Activated CD8-positive, alpha-beta memory T cell treated with anti-CD3 and anti-CD28 coated beads for 4 hours (primary cell): ENCODE measurements at places on chromosomes 2 and 18.

GRCh38 chr18:21408681-21409080 is 166.6 kb downstream of the GREB1L start:
- no peak for DNase-seq

- DNase-seq, result no peak
Measured at GRCh38 chr2:127735044-127735443, 33.7 kb downstream of the SFT2D3 start.

GRCh38 chr2:121398853-121399252 is 113.9 kb upstream of the TFCP2L1 start:
- no peak for DNase-seq

DNA sequence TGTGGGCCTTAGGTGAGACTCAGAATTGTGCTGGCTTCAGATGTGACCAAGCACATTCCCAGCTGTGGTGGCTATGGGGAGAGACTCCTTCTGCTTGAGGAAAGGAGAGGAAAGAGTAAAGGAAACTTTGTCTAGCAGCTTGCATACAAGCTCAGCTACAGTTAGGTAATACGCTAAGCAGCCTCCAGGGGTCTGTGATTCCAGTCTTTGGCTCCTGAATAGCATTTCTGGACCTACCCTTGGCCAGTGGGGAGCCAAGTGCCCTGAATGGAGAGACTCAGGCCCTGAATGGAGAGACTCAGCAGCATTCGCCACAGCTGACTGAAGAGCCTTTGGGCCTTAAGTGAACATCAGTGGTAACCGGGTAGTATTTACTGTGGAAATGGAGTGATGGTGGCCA is 227.4 kb upstream of the CDH7 start:
- no peak for DNase-seq

- DNase-seq, result no peak
Measured at GRCh38 chr18:51049137-51049536, 19.1 kb downstream of the SMAD4 start.

DNA sequence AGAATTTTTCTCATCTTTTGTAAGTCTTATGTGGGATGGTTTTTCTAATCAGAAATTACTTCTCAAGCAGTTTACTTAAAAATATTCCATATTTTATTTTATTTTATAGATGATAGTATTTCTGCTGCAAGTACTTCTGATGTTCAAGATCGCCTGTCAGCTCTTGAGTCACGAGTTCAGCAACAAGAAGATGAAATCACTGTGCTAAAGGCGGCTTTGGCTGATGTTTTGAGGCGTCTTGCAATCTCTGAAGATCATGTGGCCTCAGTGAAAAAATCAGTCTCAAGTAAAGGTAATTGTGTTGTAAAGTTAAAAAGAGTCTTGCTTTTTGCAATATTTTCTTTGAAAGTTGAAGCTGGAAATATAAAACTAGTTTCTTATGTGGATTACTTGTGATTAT is 76.2 kb downstream of the EML4 start:
- DNase-seq, result no peak

DNA sequence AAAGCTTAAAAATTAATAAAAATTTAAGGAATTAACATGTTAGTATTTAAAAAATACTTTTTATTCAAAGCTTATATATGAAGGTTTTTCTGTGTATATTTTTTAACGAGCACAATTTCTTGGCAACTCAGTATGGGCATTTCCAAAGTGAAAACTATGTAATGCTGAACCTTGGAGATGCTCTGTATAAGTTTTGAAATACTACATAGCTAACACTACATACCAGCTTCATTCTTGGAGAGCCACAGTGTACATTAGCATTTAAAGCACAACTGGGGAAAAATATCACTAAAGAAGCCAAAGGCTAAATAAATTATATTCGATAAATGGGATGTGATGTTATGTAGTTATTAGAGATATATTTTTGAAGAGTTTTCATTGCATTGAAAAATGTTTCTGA is 446.5 kb downstream of the CCDC85A start:
- DNase-seq, result no peak

DNA sequence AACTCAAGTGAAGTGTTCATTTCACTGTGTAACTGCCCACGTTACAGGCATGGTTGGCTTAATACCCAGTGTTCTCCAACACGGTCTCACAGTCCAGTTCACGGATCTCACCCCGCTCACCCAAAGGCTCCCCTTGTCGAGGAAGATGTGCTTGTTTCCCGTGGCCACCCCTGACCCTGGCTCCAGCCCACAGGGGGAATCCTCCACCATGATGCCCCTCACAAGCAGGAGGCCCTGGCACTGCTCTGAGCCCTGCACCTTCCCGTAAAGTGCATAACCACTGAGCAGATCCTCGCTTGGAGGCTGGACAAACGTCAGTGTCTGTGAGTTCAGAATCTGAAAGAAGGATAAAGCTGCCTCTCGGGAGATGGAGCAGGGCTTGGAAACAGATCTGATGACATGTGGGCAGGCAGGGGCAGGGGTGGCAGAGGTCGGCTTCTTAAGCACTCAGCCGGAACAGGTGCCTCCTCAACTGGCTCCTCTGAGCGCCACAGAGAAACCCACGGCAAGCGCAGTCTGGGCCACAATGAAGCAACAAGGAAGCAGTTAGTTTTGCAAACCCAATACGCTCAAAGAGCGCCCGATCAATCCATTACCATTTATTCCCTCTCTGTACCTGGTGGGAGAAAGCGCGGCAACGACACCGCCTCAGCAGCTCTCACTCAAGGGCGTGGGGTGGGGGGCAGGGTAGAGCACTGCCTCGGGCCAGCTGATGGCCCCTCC is 17.6 kb downstream of the HDAC4 start:
- no peak for DNase-seq

GRCh38 chr18:52288403-52289004 is 51.5 kb upstream of the DCC start:
- no peak for DNase-seq

- DNase-seq, result no peak
Measured at GRCh38 chr2:19667085-19667484, 234.7 kb downstream of the TTC32 start.

DNA sequence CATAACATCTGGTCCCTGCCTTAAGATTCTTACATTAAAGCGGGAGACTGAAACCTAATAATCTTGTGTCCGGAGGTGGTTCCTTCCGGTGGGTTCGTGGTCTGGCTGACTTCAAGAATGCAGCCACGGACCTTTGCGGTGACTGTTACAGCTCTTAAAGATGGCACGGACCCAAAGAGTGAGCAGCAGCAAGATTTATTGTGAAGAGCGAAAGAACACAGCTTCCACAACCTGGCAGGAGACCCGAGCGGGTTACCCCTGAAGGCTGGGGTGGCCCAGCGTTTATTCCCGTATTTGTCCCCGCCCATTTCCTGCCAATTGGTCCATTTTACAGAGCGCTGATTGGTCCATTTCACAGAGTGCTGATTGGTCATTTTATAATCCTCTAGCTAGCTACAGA is 122.3 kb upstream of the SIX2 start:
- no peak for DNase-seq

- DNase-seq, result no peak
Measured at GRCh38 chr2:219299372-219299760, 9.8 kb downstream of the PTPRN start.

- no peak for DNase-seq
Measured at GRCh38 chr2:196520605-196521004, 118.9 kb upstream of the CCDC150 start.

- no peak for DNase-seq
Measured at GRCh38 chr18:58756596-58757240, 85.5 kb downstream of the MALT1 start.

GRCh38 chr2:9656270-9656766 is 25.5 kb upstream of the YWHAQ start:
- peak; percentile 14 for DNase-seq

DNA sequence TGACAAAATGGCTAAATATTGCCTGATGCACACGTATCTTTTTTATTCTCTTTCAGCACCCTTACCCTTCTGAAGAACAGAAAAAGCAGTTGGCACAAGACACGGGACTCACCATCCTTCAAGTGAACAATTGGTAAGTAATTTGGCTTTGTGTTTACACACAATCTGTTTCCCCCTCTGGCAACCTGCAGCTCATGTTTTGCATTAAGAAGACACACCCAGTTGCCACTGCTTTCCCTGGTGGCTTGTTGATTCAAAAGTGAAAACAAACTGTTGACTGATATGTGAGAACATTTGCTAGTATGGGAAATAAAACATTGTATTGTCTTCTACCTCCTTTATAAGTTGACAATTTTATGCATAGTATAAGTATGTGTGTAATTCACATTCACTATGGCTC is 113.0 kb downstream of the MEIS1 start:
- DNase-seq, result no peak

DNA sequence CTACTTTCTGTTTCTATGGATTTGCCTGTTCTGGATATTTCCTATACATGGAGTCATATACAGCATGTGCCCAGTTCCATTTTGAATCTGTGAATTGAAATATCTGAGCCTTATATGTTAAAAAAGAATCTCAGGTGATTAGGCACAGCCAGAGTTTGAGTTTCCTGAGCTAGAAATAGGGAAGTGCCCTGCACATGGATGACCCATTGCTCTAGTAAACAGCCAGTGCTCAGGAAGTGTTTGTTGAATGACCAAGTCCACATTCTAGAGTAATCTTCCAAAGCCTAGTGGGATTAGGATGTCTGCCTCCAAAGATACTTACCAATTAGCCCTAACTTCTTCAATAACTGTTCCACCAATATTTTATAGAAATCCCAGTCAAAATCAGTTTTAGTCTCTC is 165.8 kb downstream of the SETBP1 start:
- no peak for DNase-seq

GRCh38 chr2:23988371-23988770 is 21.5 kb upstream of the MFSD2B start:
- DNase-seq, result no peak

GRCh38 chr18:32668956-32669355 is 103.9 kb downstream of the KLHL14 start:
- no peak for DNase-seq

- no peak for DNase-seq
Measured at GRCh38 chr18:67509741-67510391, 6.7 kb downstream of the DSEL start.

DNA sequence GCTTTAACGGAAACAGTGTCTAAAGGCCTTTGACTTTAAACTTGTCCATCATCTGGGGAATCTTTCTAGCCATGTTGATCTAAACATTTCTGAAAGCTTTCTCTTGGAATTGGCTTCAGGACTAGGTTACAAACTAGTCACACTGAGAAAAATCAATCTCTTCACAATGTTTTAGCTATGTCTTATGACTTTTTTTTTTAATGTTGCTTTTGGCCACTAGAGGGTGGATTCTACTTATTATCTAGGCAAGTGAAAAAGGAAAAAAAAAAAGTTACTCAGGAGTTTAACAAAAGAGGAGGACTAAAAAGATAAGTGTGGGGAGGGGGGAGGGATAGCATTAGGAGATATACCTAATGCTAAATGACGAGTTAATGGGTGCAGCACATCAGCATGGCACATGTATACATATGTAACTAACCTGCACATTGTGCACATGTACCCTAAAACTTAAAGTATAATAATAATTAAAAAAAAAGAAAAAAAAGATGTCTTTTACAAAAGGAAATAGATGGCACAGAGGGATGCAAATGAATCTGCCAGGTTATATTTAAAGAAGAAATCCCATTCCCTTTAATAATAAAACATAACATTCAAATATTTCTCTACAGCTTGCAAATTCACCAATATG is 160.4 kb upstream of the PID1 start:
- no peak for DNase-seq

DNA sequence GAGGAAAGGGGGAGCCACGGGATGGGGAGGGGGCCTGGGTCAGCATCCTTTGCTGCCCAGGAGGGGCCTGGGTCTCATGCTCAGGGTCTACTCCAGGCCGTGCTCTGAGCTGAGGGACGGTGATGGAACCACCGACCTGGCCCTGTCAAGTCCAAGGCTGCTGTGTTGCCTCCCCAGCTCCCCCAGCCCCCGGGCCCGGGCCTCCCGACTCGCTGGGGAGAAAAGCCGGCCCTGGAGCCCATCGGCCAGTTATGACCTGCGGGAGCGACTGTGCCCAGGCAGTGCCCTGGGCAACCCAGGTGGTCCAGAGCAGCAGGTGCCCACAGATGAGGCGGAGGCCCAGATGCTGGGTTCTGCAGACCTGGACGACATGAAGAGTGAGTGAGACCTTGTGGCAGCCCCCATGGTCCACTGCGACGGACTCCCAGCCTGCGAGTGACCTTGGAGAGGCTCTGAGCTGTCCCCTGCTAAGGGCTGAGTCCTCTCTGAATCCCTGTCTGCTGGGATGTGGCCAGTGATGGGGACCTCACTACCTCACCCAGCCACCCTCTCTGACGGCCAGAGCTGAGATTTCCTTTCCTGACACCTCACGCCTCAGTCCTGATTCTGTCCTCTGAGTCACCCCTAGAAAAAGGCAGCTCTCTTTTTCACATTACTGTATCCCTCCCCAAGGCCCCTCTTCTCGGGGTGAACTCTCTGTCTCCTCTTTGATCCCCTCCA is 2.7 kb downstream of the SLC4A3 start:
- no peak for DNase-seq

DNA sequence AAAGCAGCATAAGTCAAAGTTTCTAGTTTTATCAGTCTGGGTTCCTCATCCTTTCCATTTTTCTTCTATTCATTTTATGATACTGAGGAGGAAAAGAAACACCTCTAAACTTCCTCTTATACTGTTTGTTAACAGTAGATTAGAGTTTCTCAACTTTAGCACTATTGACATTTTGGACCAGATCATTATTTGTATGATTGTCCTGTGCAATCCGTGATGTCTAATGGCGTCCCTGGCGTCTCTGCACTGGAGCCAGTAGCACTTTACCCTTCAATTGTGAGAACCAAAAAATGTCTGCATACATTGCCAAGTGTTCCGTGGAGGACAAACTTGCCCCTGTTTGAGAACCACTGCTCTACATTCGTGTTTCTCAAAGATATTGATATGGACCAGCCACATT is 25.2 kb downstream of the PTPN4 start:
- no peak for DNase-seq

DNA sequence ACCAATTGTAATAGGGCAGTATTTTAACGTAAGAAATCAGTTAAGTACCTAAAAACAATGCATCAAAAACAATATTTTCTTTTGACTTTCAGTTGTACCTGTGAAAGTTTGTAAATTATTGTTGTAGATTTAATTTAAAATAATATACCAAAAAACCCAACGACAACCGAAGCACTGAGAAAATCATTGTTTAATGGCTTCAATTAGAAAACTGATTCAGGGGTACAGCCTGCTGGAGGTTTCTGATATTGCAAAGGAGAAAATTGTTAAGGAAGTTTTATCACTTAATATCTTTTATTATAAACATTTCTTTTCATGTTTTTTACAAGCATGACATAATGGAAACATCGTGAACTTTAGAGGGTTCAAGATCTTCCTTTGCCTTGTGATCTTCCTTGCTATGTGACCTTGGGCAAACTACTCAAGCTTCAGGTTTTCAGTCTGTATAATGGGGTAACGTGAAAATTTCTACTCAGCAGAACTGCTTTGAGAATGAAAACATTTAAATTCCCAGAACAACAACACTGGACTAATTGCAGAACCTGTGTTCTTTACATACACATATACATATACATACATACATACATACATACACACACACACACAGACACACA is 76.3 kb upstream of the GLS start:
- DNase-seq, result no peak

DNA sequence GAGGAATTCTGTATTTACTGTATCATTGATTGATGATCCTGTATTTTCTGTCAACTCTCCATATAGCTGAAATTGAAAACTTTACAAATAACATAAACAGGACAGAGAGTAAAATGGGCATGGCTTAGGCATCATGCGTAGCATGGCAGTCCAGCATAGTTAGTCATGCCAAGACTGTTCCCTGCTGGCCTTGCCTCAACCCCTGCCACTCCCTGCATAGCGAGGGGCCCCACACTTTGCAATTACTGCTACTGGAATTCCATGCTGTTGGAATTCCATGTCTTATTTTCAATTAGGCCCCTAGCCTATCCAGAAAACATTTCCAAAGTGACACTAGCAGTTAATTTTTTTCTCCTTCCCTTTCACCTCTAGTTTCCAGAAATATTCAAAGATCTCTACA is 15.1 kb upstream of the SOX11 start:
- no peak for DNase-seq
